Cardiac septum (tissue), 1 donor: ENCODE measurements at places on chromosomes 3 and 15. TPM values are rescaled to one million over a fixed set of nuclear protein-coding genes. Genes with fewer than 3 reads are reported as not detected.

CHRNA7 gene
- 1.1 TPM for total RNA-seq

GRCh38 chr3:184694133-184694665 is 17.7 kb downstream of the MAGEF1 start:
- no peak for DNase-seq

LSAMP gene
- total RNA-seq: 0.48 TPM

DNA sequence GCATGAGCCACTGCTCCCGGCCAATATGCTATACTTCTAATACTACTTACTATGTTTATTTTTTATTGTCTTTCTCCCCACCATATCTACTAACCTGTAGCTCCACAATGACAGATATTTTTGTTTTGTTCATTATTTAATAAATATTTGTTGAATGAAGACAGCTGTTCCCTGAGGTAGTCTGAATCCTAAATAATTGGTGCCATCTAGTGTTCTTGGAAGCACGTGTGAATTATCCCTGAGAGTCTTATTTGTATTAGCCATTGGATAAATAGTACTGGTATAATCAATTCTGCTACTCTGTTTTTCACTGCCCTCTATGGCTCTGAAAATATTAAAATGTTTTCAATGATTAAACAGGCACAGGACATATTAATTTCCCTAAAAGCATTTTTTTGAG is 5.6 kb upstream of the APPL1 start:
- DNase-seq: no peak

SPATA12 gene
- not detected for total RNA-seq

DNA sequence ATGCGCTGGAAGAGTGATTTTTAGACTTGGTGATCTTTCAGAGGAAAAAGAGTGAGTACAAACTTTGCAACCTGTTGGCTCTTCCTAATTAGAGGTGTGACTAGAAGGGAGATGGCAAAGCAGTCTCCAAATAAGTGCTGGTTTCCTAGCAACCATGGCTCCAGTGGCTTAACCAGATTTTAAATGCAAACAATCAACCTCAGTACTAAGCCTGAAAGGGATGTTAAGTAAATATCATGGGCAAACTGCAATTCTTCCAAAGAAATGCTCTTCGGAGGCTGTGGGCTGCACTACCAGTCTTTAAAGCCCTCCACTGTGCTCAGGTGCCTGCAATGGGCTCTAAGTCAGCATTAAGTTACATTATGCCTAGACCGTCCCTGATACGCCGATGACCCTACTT is 678.1 kb upstream of the CCDC54 start:
- no peak for DNase-seq

- no peak for DNase-seq
Observed at GRCh38 chr15:29601811-29602210, 220.5 kb downstream of the TJP1 start.

DNA sequence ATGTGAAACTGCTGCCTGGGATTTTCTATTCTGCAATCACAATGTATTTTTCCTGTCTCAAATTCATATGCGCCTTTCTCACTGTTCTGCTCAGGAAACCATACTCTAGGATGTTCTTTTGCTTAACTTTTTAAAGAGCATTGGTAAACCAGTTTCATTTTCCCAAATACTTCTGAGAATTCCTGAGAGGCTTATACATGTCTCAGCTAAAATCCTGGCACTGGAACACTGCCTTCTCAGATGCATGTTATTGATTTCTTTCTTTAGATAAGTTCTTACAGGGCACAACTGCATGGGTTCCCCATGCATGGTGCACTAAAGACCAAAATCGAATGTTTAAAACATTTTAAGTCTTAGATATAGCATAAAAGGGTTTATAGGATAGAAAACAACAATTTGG is 178.3 kb upstream of the PLSCR5 start:
- no peak for DNase-seq

BCHE gene
- total RNA-seq: 0.81 TPM

DNA sequence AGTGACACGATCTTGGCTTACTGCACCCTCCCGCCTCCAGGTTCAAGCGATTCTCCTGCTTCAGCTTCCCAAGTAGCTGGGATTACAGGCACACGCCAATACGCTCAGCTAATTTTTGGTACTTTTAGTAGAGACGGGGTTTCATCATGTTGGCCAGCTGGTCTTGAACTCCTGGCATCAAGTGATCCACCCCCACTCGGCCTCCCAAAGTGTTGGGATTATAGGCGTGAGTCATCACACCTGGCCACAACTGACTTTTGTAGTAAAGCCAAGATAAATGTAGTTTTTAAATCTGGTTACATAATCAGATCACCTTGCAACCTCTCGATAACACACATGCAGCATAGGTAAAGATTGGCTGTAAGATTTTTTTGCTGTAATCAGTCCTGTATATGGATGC is 657.5 kb upstream of the DPPA4 start:
- no peak for DNase-seq

- DNase-seq: no peak
Observed at GRCh38 chr3:123481722-123482457, 33.0 kb upstream of the ADCY5 start.

GRCh38 chr3:15997274-15997943 is 177.1 kb upstream of the GALNT15 start:
- no peak for DNase-seq

GRCh38 chr3:94735354-94735753 is 672.5 kb downstream of the NSUN3 start:
- no peak for DNase-seq

- no peak for DNase-seq
Observed at GRCh38 chr3:40022297-40022827, 213.0 kb downstream of the MYRIP start.

GRCh38 chr3:178749471-178749870 is 213.2 kb downstream of the KCNMB2 start:
- no peak for DNase-seq

SNAP23 gene
- total RNA-seq: 48.2 TPM

IL17RE gene
- total RNA-seq: 1.1 TPM

PAK6 gene
- total RNA-seq: 2.6 TPM

CLDN18 gene
- total RNA-seq: not detected

DNA sequence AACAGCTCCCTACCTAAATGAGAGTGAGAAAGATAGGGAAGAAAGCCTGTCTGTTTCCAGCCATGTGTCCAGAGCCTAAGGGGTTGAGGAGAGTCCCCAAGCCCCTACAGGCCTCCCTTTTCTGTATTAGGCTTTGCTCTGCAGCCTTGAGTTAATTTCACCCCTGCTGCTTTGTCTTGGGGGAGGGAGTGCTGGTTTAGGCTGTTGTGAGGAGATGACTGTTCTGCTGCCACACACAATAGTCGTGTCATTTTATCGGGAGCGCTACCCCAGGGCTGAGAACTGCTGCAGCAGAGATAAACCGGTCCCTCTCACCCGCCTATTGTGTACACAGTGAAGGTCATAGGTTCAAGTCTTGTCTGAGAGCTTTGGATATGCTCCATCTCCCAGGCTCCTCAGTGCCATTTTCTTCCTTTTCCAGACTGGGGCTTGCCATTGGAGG is 1.4 kb downstream of the ZNF609 start:
- DNase-seq: no peak

B3GNT5 gene
- total RNA-seq: 3.2 TPM

DNA sequence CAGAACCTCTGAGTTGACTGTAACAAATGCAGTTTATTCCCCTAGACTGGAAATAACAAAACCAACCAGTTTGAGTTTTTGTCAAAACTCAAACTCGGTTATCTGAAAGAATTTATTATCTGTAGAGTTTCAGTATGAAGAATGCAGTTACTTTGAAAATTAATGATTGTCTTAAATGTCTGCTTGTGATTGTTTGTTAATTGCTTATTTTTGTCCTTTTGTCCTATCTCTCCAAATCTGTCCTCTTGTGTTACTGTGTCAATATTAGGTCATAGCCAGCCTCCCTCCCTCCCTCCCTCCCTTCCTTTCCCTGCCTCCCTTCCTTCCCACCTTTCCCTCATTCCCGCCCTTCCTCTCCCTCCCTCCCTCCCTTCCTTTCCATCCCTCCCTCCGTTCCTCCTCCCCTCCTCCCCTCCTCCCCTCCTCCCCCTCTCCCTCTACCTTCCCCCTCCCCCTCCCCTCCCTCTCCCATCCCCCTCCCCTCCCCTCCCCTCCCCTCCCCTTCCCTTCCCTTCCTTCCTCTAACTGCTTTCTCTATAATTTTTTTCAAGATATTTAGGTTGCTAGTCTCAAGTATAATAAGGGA is 153.5 kb downstream of the FNDC3B start:
- DNase-seq: no peak

DNA sequence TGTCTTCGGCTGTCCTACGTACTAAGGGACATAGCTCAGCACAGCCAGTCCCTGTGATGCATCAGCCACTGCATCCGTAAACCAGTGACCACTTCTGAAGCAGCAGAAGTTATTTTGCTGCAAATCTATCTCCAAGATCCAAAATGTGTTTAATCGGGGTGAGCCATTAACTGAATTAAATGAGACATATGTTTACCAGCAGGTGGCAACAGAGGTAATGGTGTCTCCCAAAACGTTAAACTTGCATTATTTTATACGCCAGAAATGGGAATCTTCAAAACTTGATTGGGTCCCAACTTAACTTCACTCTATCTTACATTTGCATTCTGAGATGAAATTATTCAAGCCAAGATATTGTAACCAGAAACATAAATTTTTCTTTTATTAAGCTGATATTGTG is 75.3 kb upstream of the BOC start:
- DNase-seq: no peak

ZMYND10 gene
- total RNA-seq: 0.35 TPM

DNA sequence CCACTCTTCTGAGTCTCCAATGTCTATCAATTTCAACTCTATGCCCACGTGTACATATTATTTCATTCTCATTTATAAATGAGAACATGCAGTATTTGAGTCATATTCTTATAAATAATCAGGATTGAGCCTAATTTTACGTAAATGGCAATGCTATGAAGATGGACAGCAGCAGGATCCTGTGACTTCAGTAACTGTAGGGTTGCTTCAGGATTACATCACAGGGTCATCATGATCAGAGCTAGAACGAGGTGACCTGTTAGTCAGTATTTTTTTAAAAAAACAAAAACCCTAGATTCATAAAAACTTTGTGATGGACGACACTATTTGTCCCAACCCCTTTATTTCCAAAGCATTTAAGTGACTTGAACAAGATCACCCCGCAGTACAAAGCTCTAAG is 21.8 kb downstream of the SHC4 start:
- DNase-seq: no peak

DNA sequence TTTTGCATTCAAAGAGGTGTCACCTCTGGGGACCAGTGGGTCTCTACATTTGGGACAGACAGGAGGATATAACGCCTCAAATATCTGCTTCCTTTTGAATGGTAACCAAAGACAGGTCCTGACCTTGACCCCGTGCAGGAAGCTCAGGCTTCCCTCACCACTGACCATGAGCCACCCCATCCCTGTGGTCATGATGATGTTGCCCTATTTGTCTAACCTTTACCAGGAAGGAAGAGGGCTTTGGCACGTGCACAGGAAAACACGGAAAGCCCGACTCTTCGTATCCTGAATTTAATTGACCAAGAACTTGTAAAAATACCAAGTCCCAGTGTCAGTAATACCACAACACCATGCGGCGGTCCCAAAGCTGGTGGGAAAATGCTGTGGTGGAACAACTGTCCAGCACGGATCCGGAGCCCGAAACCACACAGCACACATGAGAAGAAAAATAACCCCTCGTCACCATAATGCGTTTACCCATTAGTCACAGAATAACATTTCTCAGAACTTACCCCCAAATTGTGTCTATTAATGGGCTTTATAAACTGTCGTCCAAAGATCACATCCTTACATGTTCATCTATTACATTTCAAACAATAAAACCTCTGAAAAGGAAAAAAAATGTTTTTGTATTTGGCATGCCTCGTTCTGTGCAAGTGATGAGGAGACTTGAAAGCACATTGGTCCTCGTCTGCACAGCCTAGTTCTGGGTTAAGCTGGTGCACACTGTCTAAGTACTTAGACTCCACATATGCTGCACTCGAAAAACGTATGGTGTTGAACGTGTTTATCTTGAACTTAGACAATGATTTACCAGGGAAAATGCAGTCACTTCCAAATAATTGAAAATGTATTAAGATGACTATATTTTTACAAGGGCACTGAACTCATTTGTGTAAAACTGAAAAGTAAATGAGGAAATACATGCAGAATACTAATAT is 118.9 kb upstream of the IGF1R start:
- no peak for DNase-seq

ACKR4 gene
- total RNA-seq: 1.6 TPM

GRCh38 chr15:32642667-32643435 is 1.3 kb downstream of the SCG5 start:
- no peak for DNase-seq

GRCh38 chr3:178810181-178810580 is 261.4 kb downstream of the ZMAT3 start:
- no peak for DNase-seq

GRCh38 chr3:50430191-50430590 is 70.9 kb upstream of the TMEM115 start:
- DNase-seq: no peak

DLL4 gene
- total RNA-seq: 11.5 TPM

GRCh38 chr3:156259896-156260295 is 139.5 kb downstream of the KCNAB1 start:
- DNase-seq: no peak

GRCh38 chr3:128232376-128233178 is 79.3 kb downstream of the EEFSEC start:
- DNase-seq: no peak

- no peak for DNase-seq
Observed at GRCh38 chr15:98673133-98673532, 24.8 kb downstream of the IGF1R start.

DNA sequence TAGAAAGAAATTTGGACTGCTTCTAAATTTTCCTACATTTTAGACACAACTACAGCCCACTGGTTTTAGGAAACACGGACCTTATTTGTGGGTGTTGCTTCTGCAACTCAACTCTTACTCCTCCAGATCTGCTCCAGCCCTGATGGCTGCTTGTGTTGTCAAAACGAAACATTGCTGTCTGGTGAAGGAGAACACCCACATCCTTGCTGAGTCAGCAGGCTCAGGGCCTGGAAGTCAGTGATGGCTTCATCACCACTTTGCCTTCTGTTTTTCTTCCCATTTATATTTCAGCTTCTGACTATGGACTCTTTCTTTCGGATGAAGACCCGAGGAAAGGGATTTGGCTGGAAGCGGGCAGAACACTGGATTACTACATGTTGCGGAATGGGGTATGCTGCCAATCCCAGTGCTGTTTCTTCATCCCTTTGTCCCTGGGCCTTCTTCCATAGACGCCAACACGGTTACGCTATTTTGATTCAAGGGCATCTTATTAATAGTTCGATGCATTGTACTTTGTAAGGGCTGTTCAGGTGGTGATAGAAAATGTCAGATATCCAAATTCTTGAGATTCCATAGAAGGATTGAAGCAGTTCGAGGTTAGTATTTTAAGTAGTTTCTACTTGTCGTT is 392.6 kb upstream of the TPM1 start:
- DNase-seq: no peak

DNA sequence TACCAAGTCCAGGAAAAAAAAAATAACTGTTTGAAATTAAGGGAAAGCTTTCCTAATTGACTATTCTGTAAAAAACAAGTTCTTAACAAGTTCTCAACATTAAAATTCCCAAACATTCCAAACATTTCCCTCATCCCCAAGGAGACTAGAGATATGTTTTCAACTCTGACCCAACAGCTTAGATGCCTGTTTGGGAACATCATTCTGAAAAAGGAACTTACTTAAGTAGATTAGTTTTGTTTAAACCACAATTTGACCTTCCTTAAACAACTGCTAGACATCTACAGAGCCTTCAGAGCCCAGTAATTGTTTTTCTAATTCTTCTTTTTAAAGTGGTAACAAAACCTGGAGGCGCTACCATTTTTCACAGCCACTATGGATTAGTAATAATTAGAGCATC is 12.8 kb downstream of the UBR1 start:
- no peak for DNase-seq
